DND-41 (cell line): ENCODE measurements at places on chromosomes 1 and 21.

DNA sequence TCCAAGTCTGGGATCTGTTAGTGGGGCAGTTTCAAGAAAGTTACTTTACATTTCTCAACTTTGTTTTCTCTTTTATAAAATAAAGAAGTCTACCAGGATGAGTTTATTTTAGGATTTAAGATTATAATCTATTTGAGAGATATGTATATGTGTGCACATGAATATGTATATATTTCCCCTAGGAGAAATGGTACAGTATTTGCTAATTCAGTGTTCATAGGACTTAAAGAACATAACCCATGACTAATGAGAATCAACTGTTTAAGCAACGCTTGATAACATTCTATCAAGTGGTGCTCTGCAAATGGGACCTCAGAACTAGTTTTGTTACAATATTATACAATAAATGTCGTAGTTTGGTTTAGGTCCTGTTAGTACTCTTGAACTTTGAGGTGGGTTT, 7.0 kb downstream of the BCAS2 start:
- no peak for DNase-seq
- H3K27me3 ChIP-seq = no peaks in the 10 kb centered on the region
- H3K36me3 ChIP-seq = peaks cover 92% of the 10 kb centered on the region
- no peak overlapping the region for H3K4me3 ChIP-seq
- H3K4me1 ChIP-seq = peaks cover 12% of the 10 kb centered on the region

- DNase-seq = no peak
- no peak overlapping the region for H3K27ac ChIP-seq
- H3K4me3 ChIP-seq = no peak overlapping the region
Observed at GRCh38 chr1:228802386-228803220, 67.3 kb downstream of the RHOU start.

GRCh38 chr1:225651376-225651871, 1.5 kb downstream of the ENAH start:
- H3K4me3 ChIP-seq = peak overlapping the region; percentile 61
- H3K36me3 ChIP-seq = no peaks in the 10 kb centered on the region
- no peak for DNase-seq
- H3K4me1 ChIP-seq = peaks cover 17% of the 10 kb centered on the region
- H3K27me3 ChIP-seq = peaks cover 32% of the 10 kb centered on the region

DNA sequence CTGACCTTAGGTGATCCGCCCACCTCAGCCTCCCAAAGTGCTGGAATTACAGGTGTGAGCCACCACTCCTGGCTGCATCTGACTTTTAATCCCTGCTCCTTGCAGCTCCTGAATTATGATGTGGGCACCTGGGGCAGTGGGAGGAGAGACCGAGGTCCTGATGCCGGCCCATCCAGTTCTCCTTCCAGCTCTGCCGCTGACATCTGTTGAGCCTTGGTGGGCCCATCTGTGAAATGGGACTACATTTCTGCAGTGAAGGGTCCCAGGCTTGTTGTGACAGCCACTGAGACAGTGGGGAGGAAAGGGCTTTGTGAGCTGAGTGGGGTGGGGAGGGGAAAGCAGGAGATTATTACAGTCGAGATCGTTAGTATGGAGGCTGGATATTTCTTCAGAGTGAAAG, 11.8 kb downstream of the PLA2G2F start:
- no peak overlapping the region for H3K4me3 ChIP-seq
- peaks cover 9% of the 10 kb centered on the region for H3K4me1 ChIP-seq
- H3K27me3 ChIP-seq = no peaks in the 10 kb centered on the region
- H3K36me3 ChIP-seq = no peaks in the 10 kb centered on the region
- DNase-seq = no peak
- no peak overlapping the region for H3K27ac ChIP-seq

DNA sequence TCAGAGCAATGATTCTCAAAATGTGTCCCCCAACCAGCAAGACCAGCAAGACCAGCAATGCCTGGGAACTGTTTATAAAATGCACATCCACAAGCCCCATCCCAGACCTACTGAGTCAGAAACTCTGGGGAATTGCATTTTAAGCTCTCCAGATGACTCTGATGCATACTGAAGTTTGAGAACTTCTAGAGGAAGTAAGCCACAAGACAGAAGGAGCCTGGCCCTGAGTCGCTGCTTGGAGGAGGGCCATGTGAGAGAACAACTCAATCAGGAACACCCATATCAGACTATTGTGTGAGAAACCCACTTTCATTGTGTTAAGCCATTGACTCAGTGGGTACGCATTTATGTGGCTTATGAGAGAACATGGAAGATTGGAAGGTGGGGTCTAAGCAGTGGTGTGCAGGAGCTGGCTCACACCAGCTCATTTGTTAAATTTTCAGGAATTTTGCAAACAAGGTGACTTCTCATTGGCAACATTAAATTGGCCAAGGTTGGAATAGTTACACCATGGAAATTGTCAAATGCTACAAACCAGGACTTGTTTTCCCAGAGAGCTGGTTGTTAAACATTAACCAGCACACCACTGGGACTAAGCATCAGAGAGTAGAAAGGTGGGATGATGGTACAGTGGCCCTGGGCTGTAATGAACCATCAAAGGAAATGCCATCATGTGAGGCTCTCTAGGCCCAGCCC, 38.9 kb downstream of the ATP1A1 start:
- no peaks in the 10 kb centered on the region for H3K27me3 ChIP-seq
- DNase-seq = no peak
- H3K27ac ChIP-seq = no peak overlapping the region
- peaks cover 8% of the 10 kb centered on the region for H3K4me1 ChIP-seq

DNA sequence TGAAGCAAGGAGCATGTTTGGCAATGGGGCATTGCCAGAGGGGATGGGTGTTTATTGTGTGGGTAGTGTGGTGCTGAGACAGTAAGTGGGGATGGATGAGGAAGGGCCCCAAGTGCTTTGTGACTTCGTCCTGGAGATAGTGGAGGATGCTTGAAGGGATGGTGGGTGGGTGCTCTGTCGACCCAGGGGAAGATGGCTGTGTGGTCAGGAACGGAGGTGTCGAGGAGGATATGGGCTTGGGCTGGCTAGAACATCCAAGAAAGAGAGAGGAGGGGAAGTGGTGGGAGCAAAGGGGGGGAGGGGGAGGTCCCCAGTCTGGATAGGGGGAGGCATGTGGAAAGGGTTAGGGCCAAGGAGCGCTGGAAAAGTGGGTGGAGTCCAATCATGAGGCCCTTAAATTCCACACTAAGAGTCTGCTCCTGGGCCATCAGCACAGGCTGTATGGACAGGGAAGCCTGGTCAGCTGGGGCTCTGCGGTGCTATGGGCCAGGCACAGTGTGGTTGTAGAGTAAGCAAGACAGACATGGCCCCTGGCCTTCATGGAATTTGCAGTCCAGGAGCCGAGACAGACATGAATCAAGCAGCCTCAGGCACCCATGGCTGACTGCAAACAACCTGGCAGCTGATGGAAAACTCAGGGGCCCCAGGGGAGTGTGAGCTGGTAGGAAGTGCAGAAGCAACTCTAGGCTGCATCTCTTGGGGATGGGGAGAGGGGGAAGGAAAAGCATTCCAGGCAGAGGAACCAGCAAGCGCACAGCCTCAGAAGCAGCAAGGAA, 36.3 kb downstream of the EDN2 start:
- H3K27ac ChIP-seq = no peak overlapping the region
- H3K27me3 ChIP-seq = peaks cover 3% of the 10 kb centered on the region

- no peak overlapping the region for H3K4me3 ChIP-seq
- no peaks in the 10 kb centered on the region for H3K4me1 ChIP-seq
- H3K27ac ChIP-seq = no peak overlapping the region
- DNase-seq = no peak
Observed at GRCh38 chr1:77283701-77284425, 2.0 kb downstream of the AK5 start.

GRCh38 chr21:15446223-15446622, 283.6 kb upstream of the USP25 start:
- no peak overlapping the region for H3K27ac ChIP-seq
- H3K4me1 ChIP-seq = no peaks in the 10 kb centered on the region
- no peak overlapping the region for H3K4me3 ChIP-seq
- no peak for DNase-seq

- no peak overlapping the region for H3K4me3 ChIP-seq
- no peak for DNase-seq
- H3K27me3 ChIP-seq = peaks cover 14% of the 10 kb centered on the region
- H3K27ac ChIP-seq = no peak overlapping the region
Observed at GRCh38 chr1:205395616-205396015, 26.2 kb downstream of the LEMD1 start.

DNA sequence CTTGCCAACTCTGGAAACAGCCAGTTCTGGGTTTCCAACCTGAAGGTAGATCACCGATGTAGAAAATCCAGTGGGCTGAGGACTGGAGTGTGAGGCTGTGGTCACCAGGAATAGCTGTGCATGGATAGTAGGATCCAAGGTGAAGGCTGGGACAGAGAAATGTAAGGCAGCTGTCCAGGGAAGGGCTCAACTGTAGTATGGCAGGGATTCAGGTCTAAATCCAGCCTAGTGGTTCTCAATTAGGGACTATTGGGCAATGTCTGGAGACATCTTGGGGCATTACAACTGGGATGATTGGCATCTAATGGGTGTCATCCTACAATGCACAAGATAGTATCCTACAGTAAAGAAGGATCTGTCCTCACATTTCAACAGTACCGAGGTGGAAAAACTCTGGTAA, 67.7 kb upstream of the RUNX1 start:
- no peaks in the 10 kb centered on the region for H3K27me3 ChIP-seq
- no peak overlapping the region for H3K27ac ChIP-seq
- no peaks in the 10 kb centered on the region for H3K36me3 ChIP-seq
- DNase-seq = no peak
- peaks cover 13% of the 10 kb centered on the region for H3K4me1 ChIP-seq

GRCh38 chr1:192675716-192676115, 39.8 kb downstream of the RGS13 start:
- H3K27me3 ChIP-seq = no peaks in the 10 kb centered on the region
- H3K36me3 ChIP-seq = no peaks in the 10 kb centered on the region
- no peak for DNase-seq
- no peaks in the 10 kb centered on the region for H3K4me1 ChIP-seq
- no peak overlapping the region for H3K27ac ChIP-seq

GRCh38 chr1:193569983-193570269, 383.5 kb upstream of the B3GALT2 start:
- H3K27me3 ChIP-seq = no peaks in the 10 kb centered on the region
- no peak for DNase-seq
- H3K4me3 ChIP-seq = no peak overlapping the region
- H3K4me1 ChIP-seq = no peaks in the 10 kb centered on the region
- H3K27ac ChIP-seq = no peak overlapping the region
